GF-D8 (cell line): ENCODE measurements at places on chromosomes 4 and X.

- no peak for DNase-seq
Measured at GRCh38 chrX:71989768-71990426, 79.3 kb downstream of the NHSL2 start.

DNA sequence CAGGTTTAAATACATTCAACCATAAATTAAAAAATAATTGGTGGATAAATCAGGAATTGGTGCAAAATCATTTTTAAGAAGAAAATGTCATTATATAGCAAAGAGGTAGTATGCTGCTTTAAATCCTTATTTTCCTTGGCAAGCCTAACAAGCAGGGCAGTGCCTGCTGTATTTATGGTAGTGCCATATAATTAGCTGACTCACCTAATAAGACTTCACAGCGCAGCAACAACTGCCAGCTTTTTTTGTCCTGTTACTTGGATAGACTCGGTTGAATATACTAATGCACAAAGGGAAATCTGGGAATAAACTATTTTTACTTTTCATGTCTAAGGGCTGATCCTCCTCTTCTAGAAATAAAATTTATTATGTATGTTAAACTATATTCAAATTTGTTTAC lies 99.1 kb downstream of the SNCA start:
- DNase-seq: no peak

DNA sequence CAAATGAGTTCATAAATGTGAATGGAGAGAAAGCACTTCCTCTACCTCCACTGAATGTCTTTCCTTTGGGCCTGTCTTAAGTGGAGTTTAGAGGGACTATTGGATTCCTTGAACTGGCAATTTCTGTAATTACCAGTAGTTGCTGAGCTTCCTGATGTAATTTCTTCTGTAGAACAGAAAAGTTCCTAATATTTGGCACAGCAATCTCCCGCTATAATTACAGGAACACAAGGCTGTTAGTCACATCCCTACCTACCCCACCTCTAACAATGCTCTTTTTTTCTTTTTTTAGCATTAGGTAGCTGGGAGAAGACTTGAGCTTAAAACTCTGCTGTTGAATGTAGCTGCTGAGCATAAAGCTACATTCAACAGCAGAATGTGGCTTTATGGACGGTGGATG lies 24.8 kb upstream of the RBPJ start:
- DNase-seq: no peak

DNA sequence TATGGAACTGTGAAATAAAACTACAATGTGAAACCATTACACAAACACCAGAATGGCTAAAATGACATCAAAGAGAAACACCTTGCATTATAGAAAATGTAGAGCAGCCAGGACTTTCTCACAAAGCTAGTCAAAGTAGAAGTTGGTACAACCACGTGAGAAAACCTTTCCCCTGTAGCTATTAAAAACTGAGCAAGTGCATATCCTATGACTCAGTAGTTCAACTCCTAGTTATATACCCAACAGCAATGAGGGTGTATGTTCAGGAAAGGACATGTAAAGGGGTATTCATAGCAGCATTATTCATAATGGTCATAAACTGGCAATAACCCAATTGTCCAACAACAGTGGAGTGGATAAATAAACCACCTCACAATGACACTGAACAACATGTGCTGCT lies 177.5 kb upstream of the NUDT10 start:
- no peak for DNase-seq

GRCh38 chr4:55259294-55259693 lies 86.7 kb upstream of the SRD5A3 start:
- DNase-seq: no peak

DNA sequence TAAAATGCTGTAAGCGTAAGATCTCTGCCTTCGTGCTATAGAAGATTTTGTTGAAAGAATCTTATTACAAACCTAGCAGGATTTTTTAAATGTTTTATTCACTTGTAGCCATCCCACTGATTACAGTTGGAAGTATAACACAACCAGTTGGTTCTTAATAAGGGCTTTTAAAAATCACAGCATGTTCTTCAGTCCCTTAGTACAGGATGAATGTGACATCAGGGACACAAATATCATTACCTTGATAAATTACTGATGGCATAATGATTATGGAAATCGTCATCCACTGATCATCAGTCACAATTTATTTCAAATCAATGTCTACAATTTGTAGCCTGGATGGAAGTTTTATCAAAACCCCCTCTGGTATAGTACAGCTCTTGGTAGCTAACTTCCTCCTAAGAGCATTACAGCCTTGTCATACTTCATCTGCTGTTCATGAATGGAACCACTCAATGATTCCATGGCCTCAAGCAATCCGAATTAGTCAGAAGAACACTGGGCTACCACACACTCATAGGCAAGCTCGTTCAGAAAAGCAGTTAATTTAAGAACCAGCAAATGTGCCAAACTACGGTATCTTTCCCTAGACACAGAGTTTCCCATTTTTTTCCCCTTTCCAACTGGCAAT lies 389.2 kb upstream of the TENM3 start:
- no peak for DNase-seq

GRCh38 chrX:17563076-17563475 lies 174.2 kb upstream of the SCML1 start:
- DNase-seq: no peak

DNA sequence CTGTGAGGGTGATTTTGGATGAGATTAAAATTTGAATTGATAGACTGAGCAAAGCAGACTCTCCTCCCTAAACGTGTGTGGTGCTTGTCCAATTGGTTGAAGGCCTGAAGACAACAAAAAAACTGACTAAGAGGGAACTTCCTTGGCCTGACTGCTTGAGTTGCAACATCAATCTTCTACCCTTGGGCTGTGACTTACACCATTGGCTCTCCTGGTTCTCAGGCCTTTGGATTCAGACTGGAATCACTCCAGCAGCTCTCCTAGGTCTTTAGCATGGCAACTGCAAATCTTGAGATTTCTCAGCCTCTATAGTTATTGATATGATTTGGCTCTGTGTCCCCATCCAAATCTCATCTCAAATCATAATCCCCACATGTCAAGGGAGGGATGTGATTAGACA lies 49.7 kb upstream of the IGFBP7 start:
- DNase-seq: no peak

- no peak for DNase-seq
Measured at GRCh38 chr4:175739612-175740011, 72.5 kb downstream of the GPM6A start.

DNA sequence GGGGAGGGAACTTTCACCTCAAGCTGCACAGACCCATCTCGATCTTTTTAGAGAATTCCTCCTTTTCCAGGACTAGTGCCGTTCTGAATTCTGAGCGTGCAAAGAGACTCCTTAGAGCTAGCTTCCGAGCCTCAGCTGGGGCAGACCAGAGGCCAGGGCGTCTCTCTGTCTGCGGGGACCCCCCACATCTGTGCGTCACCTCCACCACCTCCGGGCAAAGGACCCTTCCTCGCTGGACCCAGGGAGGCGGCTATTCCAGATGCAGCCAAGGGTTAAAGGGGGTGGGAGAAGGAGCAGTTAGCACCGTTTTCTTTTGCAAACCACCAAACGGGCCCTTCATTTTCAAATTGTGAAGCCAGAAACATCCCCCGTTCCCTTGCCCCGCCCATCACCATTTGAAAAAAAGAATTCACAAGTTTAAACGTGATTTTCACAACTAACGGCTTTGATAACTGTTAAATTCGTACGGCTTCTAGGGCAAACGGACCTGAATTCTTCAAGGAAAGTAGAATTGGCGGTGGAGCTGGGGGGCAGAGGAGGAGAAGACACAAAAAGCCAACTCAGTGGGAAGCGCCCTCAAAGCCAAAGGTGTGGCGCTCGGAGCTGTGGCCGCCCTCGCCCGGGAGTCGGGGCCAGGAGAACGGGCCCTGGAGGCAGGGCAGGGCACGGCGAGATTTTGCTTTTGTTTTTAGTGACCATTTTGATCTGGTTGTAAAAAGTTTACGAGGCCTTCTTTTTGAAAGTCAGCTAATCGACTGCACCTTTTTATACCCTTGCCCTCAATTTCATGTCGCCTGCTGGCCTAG lies 3.3 kb upstream of the PDGFRA start:
- DNase-seq: no peak
